ENCODE measurements at places on chromosomes 11 and 22.

- DNase-seq: no peak
These were observed 224.5 kb downstream of the ADAMTS15 start for GRCh38 chr11:130672911-130673310.

GRCh38 chr11:23988381-23989006, 508.4 kb upstream of the LUZP2 start:
- no peak for DNase-seq

GRCh38 chr11:94650756-94651155, 83.6 kb downstream of the PIWIL4 start:
- no peak for DNase-seq

DNA sequence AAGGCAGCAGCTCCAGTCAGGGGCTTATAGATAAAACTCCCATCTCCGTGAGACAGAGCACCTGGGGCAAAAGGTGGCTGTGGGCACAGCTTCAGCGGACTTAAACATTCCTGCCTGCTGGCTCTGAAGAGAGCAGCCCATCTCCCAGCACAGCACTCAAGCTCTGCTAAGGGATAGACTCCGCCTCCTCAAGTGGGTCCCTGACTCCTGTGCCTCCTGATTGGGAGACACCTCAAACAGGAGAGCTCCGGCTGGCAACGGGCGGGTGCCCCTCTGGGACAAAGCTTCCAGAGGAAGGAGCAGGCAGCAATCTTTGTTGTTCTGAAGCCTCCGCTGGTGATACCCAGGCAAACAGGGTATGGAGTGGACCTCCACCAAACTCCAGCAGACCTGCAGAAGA, 279.4 kb downstream of the LARGE1 start:
- DNase-seq: no peak

Data from stimulated activated CD8-positive, alpha-beta memory T cell treated with anti-CD3 and anti-CD28 coated beads, Interleukin-7, amount 100 ng/mL, for 24 hours (primary cell).